ENCODE measurements at places on chromosomes 5 and 9.

- peak; percentile 32 for DNase-seq
These were observed 10.0 kb upstream of the CACFD1 start for GRCh38 chr9:133449760-133450159.

DNA sequence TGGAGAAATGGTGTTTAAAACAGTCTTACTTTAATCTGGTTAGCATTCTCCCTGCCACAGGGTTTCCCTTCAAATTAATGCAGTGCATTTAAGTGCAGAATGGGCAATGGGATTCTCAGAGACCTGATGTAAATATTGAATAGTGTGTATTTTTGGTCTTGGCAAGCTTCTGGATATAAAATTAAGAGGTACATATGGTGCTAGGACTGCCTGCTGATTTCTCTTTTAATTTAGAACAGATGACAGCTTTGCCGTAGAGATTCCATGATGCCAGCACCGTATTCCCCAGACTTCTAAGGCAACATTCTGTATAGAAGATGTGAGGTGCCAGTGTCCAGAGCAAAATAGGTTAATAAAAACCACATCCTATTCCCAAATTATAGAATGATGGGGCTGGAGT is 1.9 kb downstream of the MTAP start:
- no peak for DNase-seq

DNA sequence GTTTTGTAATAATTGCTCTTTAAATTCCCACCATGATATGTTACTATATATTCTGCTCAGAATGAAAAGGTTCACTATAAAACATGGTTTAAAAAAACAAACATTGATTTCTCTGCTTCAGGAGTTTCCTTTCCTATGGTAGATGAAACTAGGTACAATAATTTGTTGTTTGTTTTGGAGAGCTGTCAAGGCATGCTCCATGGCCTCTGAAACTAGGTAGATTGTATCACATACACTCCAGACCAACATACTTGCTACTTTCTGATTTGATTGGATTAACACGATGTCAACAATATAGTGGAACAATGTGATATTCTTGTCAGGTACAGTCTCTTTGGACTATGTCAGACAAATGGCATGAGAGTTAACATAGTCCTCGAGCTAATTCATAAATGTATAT is 452.7 kb upstream of the CDH9 start:
- DNase-seq = no peak

- peak; percentile 43 for DNase-seq
These were observed 28.8 kb upstream of the MGAT1 start for GRCh38 chr5:180831139-180832093.

GRCh38 chr9:14349447-14350348 is 35.8 kb upstream of the NFIB start:
- no peak for DNase-seq

DNA sequence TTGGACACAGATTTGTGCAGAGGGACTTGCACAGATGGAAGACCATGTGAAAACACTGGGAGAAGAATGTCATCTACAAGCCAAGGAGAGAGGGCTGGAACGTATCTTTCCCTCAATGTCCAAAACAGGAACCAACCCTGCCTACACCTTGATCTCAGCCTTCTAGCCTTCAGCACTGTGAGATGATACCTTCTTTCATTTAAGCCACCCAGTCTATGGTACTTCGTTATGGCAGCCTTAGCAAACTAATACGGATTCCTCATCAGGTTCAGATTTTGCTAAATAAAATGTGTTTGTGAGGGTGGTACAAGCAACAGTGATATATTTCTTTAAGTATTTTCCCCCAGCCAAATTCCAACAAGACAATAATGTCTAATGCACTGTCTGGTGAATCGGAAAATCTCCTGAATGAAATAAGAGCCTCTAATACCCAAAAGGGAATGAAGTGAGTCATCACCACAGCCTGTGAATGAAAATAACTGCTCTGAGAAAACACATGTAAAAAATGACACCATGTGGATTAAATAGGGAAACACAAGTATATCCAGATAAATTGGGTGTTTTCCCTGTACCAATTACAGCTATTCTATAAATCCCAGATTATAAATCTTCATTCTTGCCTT is 182.8 kb upstream of the TARS1 start:
- no peak for DNase-seq

- no peak for DNase-seq
These were observed 18.8 kb downstream of the RAPGEF1 start for GRCh38 chr9:131721076-131721475.

GRCh38 chr5:35835796-35836742 is 20.6 kb upstream of the IL7R start:
- DNase-seq = no peak

DNA sequence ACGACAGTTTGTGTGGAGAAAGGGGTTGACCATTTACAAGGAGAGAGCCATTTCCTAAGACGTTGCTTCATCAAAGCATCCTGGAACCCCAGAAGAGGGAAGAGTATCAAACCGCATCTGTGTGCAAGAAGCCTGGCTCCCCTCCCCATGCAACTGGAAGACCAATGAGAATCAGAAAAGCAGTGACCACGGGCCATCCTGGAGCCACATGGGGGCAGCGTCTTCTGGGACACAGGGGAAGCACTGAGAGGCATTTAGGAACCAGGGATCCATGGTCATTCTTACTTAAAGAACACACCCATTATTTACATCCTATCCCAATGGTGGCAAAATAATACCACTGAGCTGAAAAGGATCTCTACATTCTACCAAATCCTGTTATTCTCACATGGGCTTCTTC is 29.3 kb downstream of the SEMA5A start:
- DNase-seq = no peak

DNA sequence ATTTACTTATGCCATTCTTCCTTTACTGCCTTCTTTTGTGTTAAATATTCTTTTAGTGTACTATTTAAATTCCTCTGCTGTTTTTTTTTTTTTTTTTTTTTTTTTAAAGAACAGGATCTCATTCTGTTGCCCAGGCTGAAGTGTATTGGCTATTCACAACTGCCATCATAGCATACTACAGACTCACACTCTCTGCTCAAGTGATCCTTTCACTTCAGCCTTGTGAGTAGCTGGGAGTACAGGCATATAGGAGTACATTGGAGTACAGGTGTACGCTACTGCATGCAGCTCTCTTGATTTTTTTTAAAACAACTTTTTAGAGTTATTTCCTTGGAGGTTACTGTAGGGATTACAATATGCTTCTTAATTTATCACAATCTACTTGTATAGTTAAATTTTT is 56.1 kb downstream of the NIPBL start:
- DNase-seq = no peak

DNA sequence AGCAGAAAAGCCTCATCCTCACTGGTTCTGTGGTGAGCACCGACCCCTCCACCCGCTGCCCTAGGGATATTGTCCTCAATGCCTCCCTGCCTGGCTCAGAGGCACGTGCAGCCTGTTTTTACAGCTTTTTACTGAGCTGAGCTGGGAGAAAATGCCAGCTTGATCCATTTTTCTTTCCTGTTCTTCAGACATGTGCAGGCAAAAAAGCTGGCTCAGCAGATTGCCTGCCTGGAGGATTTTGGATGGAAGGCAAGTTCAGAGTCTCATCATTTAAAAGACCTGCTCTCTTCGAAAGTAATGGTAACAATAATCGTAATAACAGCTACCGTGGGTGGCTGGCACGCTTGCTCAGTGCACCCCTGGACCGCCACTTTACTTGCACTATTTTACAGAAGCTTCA is 135.0 kb upstream of the SMIM23 start:
- DNase-seq = no peak

DNA sequence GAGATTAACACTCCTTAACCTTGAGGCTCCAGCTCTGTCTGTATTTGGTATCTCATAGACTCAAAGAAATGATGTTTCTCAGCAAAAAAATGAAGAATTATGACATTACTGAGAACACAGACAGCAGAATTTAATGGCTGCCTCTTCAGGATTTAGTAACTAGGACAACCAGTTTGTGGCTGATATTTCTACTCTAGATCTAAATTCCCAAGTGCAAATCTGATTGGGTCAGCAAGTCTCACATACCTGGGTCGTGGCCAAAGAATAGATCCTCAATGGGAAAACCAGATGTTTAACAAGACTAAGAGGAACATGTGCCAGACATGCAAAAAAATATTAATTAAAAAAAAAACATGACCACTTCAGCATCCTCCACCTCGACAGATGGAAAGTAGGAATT is 608.9 kb downstream of the DTWD2 start:
- no peak for DNase-seq

DNA sequence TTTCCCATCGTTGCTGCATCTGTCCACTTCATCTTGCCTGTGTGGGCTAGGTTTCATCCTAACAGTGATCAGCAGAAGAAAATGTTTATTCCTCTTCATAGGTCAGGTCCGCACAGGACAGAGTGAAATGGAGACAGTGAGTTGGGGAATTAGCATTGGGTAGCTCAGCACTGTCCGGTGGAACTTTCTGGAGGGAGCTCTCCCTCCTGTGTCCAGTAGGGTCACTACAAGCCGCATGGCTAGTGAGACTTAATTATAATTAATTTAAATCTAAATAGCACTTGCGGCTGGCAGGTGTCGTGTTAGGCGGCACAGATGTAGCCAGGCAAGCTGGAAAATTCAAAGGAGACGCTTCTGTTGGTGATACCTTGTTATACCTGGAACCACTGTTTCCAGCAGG is 48.4 kb downstream of the CFAP77 start:
- DNase-seq = no peak

DNA sequence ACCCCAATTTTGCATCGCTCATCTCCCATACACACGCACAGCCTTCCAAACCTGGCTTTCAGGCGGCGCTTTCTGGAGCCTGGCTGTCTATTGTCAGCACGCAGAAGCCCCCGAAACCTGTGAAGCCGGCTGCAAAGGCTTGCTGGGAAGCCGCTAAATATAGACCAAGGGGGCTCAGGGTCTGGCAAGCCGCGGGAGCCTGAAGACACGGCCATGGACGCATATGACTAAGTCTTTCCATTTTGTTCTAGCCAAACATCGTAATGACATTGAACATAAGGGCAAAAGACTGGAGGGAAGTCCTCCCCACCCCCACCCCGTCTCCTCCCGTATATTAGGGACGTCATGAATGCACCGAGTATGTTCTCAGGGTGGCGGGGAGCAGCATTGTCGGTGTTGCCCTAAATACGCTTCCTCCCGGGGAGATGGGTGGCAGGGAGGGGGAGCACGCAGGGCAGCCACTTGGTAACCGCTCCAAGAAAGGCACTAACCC is 1.1 kb downstream of the CTNND2 start:
- DNase-seq = no peak

GRCh38 chr5:132455614-132456115 is 34.9 kb downstream of the IRF1 start:
- DNase-seq = no peak

GRCh38 chr5:32285510-32286138 is 27.1 kb downstream of the MTMR12 start:
- DNase-seq = no peak

All from NCI-H510A treated with DMSO at 0.1 percent for 48 hours (cell line).